ENCODE measurements at places on chromosomes 3 and 15.

DNA sequence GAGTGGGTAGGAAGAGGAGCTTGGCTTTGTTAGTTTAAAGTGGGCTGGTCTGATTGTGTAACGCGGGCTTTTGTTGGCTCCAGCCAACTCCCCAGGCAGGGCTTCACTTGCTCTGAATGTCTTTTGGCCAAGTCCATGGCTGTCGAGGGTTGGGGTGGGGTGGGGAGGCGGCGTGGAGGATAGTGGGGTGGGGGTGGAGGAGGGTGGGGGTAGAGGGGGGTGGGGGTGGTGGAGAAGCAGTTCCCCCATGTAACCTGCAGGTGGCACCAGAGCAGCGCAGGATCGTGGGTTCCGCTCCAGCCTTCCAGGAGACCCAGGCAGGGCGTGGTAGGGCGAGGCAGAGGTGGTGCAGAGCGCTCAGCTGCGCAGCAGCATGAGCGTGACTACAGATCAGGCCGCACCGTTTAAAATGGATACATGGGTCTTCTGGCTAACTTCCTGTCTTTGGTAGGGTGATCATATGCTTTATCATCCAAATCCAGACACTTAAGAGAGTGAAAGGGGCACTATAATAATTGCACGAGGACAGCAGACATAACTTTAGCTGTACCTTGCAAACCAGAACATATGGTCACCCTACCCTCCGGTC lies 28.3 kb downstream of the GOLGA6A start:
- DNase-seq = peak; percentile 39

DNA sequence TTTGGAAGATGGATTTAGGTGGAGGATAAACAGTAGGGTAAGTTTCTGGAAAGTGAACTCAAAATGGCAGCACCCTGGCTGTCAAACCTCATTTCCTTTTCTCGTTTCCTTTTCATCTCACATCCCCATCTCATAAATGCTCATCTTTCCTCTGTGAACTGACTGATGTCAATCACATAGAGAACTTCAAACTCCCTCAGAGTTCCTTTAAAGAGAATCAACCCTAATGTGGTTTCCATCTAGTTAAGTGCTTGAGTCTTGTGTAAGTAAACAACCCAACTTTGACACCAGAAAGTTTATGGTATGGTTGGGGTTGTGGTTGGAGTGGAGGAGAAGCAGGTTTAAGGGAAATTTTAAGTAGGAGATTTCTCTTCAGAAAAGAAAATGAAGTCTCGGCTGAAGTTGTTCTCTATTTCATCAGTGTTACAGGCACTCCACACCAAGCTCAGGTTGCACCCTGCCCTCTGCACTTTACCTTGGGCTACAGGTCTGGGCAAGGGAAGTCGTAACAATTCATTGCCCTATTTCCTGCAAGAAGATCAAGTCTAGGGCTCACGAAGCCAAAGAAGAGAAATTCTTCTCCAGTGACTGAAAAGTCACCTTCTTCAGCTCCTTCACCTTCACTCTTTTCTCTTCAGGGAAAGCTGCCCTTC lies 34.4 kb upstream of the TNIK start:
- no peak for DNase-seq

GRCh38 chr15:79233236-79233635 lies 49.3 kb upstream of the ANKRD34C start:
- no peak for DNase-seq

- DNase-seq = no peak
These were observed 3.1 kb upstream of the CFAP20DC start for GRCh38 chr3:59052803-59053411.

DNA sequence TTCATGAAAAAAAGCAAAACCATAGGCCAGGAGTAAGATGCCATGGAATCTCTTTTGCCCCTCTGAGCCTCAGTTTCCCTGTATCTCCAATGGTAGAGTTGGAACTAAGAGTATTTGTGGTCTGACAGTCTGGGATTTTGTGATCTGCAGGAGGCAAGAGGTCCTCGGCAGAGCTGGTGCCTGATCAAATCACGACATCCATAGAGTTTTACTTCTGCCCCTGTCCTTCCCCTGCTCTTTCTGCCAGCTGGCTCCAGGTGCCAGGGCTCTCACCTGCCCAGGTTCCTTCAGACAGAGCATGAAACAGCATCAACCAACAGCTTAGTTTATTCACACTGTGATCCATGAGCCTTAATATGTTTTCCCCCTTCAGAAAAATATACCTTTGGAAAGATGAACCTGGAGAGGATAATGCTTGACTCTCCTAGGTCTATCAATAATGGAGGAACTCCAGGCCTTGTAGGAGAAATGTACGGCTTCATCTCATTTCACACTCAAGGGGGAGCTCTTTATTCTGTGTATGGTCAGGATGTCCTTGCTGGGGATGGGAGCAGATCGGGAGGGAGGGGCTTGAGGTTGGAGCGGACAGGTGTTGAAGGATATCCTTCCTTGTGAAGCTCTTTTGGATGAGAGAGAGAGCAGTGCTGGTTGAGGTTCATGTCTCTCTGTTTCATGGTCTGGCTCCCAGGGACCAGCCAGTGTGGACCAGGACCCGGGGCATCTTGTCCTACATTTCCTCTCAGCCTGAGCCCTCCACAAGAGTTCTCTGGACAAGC lies 309.9 kb downstream of the RPLP1 start:
- DNase-seq = no peak

- DNase-seq = no peak
These were observed 86.7 kb downstream of the MAGI1 start for GRCh38 chr3:65951836-65952505.

DNA sequence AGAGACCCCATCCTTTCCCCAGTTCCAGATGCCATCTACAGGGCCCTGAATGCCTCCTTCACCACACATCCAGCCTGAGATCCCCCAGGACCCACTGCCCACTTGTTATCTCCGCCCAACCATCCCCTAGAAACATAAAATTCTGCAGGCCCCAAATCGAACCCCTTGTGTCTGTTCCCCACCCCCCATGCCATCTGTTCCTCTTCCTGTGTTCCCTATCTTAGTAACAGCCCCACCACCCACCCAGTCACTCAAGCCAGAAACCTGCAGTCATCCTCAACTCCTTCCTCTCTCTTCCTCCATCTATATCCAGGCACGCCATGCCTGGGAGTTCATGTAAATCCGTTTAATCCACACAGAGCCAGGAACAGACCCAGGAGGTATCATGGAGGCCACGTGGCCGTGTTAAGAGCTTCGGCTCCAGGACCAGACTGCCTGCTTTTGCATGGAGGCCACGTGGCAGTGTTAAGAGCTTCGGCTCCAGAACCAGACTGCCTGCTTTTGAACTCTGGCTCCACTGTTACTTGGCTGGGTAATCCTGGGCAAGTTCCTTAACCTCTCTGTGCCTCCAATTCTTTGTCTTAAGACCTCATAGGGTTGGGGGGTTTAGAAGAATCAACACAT lies 4.8 kb downstream of the CSRNP1 start:
- DNase-seq = no peak

DNA sequence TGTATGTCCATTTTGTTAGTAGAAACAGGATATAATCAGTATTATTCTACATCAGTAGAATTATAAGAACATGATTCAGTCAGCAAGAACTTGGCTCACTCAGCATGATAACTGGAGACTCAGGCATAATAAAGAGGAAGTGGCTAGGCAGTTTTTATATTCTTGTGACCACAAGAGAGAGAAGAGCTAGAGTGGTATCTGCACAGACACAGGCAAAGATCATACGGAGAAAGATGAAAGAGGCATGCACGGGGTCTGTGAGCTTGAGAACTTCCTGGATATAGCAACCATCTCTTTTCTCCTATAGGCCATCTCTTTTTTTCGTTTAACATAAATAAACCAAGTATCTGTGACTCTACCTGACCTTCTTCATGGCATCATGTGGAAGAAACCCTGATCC lies 46.8 kb downstream of the MYO5A start:
- DNase-seq = peak; percentile 21

DNA sequence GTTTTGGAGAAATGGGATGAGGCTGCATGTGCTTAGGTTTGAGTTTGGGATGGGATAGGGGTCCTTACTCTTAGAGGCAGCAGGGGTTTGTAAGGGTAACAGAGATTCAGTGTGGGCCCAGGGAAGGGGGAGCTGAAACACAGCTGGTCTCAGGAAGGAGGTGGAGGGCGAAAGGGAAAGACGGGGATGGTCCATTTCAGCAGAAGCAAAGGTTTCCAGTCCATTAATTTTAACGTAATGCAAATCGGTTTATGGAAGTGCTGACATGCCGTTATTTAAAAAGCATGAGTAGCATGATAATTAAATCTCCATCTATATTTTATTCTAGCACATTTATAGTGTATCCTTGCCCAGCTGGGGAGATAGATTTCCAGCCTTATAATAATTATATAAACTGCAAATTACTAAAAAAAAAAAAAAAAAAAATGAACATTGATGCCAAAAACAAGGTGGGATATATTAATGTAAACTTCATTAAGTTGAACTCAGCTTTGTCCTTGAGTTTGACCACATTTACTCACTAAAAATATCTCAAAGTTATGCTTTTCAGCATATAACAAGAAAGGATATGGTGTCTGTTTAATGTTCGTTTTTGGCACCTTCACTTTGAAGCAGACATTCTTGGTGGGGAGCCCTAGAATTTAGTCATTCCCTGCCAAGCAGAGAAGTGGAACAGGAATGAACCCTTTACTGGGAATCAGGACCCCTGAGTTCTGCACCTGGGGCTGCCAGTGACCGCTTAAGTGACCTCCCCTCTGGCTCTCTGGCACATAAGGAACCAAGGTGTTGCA lies 234.7 kb downstream of the THSD4 start:
- DNase-seq = no peak

DNA sequence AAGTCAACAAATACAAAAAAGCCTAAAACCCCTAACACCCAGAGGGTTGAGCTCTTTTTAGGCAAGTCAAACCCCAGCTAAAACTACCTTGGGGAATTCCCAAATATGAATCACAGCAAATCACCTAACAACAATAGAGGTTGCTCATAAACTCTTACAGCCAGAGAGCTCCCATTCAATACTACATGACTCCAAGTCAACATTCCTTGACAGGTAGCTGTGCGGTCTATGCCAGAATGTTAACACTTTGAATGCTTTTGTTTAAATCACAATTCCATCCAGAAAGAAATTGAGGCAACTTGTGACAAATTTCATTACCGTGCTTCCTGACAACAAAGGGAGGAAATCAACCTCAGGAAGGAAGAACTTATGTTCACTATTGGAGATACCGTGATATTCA lies 7.5 kb upstream of the UACA start:
- no peak for DNase-seq

- DNase-seq = no peak
These were observed 24.7 kb downstream of the SPATA12 start for GRCh38 chr3:57085211-57085610.

DNA sequence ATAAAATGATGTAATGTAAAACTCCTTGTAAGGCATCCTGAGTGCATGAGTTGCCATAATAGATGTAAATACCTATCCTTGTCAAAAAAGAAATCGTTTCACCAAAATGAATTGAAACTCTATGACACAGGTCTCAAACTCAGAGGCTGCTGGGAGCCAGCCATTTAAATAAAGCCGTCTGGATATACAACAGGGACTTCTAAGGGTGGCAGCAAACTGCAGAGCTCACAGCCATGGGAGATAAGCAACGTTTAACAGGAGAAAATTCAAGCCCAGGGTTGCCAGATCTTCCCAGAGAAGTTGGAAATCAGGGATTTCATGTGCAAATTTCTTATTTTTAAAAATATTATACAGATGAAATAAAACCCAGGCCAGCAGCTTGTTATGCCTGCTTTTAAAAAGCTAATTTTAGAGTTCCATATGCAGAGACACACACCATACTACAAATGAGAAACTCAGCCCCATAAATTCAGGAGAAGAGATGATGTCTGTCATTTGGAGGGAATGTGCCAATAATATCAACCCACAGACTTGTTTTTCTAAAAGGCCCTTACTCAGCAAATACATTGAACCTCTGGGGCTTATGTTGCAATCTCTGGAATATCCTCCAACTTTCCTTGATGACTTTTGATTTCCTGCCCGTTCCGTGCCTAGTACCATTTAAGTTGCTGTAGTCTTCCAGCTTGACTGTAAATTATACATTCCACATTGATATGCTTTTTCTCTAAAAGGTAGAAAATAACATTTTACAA lies 75.6 kb downstream of the AQP9 start:
- no peak for DNase-seq

DNA sequence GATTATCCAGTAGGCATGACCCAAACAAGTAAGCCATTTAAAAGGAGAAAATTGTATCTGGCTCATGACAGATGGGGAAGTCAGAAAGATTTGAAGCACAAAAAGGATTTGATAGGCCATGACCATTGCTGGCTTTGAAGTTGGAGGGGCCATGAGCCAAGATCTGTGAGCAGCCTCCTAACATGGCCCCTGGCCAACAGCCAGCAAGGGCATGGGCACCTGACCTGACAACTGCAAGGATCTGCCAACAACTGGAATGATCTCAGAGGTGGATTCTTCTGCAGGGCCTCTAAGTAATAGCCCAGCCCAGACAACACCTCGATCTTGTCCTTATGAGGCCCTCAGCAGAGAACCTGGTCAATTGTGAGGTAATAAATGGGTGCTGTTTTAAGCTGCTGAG lies 93.0 kb downstream of the ARNT2 start:
- DNase-seq = no peak

DNA sequence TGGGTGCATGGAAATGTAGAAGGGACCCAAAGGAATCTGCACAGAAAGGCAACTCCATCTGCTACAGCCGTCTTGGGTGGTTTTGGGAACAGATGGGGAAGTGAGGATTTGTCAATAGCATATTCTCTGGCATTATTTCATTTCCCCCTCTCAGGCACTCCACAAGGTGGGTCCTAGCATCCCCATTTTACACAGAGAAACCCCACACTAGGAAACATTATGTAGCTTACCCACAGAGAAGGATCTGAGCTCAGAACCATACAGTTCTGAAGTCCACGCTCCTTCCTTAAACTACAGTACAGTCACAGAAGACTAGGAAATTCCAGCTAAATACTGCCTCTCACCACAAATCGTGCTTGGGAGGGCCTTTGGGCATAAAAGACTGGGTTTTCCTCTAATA lies 61.2 kb upstream of the CTNNB1 start:
- DNase-seq = no peak

GRCh38 chr3:196708467-196708866 lies 3.6 kb downstream of the CEP19 start:
- no peak for DNase-seq

- no peak for DNase-seq
These were observed 164.7 kb upstream of the SLCO3A1 start for GRCh38 chr15:91688811-91689210.

GRCh38 chr3:182618085-182618732 lies 175.1 kb upstream of the ATP11B start:
- no peak for DNase-seq

DNA sequence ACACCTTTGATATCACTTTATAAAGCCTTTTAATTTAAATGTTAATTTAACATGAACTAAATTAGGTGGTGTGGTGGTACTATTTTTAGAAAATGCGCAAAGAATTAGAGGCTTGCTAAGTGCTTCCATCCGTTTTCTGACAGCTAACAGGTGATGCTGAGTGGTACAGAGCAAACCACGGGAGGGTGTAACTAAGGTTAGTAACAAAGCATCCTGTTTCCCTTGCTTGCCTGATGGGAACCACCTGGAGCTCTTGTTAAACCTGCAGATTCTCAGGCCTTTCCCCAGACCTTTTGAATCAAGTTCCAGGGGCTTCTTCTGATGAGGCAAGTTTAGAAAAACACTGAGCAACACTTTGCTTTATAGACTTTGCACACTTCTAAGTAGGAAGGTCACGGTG lies 101.0 kb downstream of the ATG7 start:
- no peak for DNase-seq
